Stimulated activated CD4-positive, alpha-beta T cell treated with anti-CD3 and anti-CD28 coated beads, Interleukin-1b, Interleukin-23, amount 100 ng/mL, for 1 hour (primary cell): ENCODE measurements at places on chromosomes 4 and X.

DNA sequence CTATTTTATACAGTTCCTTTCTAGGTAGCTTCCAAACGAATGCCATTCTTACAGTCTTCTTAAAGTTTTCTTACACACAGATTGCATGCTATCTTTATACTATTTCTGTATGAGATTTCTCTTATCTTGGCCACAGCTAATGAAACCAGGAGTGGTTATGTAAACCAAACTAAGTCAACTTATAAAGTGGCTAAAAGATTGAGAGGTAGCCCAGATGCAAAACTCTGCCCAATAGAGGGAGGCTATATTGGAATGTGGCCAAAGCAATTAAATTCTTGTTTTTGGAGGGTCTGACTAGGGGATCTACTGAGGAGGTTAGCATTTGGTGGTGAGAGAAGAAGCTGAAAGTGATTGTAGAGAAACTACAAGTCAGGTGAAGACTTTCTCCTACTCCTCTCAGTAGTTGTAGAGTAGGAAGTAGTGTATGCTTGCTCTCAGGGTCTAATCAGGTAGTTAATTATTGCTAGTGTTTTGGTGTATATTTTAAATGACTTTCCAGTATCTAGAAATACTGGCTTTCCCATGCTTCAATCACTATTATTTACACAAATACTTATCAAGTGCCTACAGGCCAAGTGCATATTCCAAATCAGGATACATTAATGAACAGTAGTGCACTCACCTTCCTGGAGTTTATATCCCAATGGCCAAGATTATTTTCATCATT is 104.2 kb upstream of the HPGD start:
- no peak for DNase-seq

GRCh38 chr4:151692821-151693673 is 67.8 kb downstream of the GATB start:
- no peak for DNase-seq

DNA sequence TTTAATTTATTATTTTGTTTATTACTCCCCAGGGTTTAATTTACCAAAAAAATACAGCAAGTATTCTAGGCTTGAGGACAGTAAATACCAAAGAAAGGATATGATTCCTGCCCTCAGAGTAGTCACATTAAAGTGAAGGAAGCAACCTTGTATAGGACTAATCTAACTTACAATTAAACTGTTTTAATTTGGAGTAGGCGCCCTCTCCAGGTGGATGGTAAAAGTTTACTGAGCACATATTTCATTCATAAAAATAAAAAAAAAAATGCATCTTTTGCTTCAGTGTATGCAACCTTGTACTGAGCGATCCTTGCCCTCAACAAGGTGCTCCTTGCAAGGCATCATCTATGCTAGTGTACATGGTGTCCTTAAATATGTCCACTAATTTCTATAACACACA is 72.0 kb upstream of the MAGEB16 start:
- no peak for DNase-seq

DNA sequence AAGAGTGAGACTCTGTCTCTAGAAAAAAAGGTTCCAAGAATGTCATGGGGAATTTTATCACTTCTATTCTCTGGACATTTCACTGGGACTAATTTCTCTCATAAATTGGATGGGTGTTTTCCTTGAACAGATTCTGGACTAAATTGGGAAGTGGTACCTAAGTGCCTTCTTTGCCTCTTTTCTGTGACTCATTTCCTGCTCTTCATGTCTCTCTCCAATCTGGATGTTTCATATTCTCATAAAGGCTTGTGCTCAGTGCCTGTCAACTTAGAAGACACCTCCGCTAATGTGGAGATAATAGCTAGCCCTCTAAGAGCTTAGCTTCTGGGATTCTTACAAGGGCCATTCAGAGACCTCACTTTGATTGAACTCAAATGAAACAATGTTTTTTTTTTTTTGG is 38.0 kb upstream of the IGFBP7 start:
- DNase-seq = no peak

GRCh38 chr4:163148466-163149336 is 18.0 kb downstream of the NAF1 start:
- no peak for DNase-seq

- no peak for DNase-seq
These were observed 214.8 kb downstream of the SPCS3 start for GRCh38 chr4:176534566-176534965.

DNA sequence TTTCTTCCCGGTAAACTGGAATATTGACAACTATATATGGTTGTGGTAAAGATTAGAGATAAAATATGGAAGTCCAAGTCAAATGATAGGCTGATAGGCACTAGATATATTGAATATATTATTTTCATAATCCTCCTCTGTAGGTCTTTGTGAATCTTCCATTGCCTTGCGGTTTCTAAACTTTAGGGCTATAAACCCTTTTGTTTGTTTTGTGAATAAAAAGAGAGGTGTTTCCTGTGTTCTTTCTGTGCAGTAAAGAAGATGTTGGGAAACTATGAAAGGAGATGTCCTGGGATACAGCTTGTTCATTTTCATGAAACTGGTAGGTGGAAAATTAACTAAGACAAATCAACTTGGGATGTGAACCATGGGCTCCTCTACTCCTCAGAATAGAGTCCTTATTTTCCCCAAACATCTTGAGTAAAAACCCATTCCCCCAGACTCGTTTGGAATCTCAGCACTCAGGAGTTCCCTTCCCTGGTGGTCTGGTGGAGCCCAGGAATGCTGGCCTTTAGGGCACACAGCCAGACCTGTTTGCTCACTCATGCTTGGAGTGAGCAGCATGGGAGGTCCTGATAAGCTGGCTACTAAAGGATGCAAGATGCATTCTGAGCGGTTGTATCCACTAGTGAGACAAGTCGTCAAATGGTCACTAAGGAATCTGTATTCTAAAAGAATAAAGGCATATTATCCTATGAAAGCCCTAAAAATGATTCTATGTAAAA is 22.2 kb downstream of the PRDM8 start:
- DNase-seq = no peak

GRCh38 chrX:122184791-122185190 is 999.3 kb upstream of the GRIA3 start:
- DNase-seq = no peak

GRCh38 chr4:105192474-105192873 is 45.8 kb downstream of the TET2 start:
- DNase-seq = no peak

GRCh38 chr4:4985844-4986243 is 33.4 kb downstream of the CYTL1 start:
- no peak for DNase-seq

GRCh38 chr4:108087293-108087967 is 81.3 kb downstream of the LEF1 start:
- no peak for DNase-seq

- no peak for DNase-seq
These were observed 243.4 kb downstream of the SCFD2 start for GRCh38 chr4:53122280-53123116.

DNA sequence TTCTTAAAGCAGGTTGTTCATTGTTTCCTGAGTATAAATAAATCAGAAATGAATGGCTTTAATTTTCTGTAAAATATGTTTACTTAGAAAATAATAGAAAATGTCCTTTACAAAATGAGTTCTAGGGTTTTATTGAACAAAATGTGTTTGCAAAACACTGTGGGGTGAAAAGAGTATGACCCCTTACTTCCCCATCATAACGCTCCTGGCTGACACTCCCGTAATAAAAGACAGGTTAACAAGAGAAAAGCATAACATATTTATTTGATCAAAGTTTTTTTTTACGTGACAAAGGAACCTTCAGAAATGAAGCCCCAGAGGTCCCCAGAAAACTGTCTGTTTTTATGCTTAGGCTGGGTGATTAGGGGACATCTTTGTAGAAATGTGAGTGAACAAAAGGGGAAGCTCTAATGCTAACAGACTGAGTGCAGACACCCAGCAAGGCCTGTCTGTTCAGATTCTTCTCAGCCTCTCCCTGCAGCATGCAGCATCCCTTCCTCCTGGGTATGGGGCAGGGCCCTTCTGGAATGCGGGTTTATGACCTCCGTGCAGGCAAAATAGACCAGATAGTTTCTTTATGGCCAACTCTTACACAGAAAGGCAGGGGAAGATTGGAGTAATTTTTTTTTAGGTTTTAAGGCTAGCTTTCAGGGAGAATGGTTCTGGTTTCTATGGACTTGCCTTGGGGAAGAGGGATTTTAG is 26.1 kb downstream of the ZFP42 start:
- no peak for DNase-seq

- no peak for DNase-seq
These were observed 1.2 kb downstream of the RASL11B start for GRCh38 chr4:52863324-52863723.

DNA sequence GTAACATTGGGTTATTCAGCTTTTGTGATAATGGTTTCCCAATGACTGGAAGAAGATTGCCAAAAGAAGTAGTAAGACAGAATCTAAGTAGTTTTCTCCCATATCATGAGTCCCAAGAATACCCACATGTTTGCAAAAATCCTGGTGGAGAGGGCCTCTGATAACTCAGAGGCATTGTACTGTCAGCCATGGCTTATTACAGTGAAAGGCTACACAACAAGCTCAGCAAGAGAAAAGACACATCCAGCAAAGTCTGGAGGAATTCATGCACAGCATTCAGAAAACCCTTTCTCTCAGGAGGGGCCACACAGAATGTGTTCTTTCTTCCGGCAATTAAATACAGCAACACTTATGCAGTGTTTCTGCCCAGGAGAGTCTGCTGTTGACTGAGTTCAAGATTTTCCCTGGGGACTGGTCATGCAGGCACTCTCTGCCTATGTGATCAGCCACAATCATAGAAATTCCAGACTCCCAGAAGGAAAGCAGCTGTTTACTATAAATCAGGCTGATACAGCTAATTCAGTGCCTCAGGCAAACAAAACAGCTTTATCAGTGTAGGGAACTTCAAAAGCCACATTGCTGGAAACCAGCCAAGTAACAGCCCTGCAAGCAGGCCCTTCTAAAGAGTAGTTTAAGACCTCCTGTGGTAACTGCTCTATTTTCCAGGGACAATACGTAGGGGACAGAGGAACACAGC is 937.1 kb downstream of the CCSER1 start:
- DNase-seq = no peak

GRCh38 chr4:94451695-94452475 is at the start of gene PDLIM5:
PDLIM5 (plus strand) TSS chr4:94451942; CDS start chr4:94455289, 3,347 bp downstream.
- DNase-seq = peak; percentile 76

DNA sequence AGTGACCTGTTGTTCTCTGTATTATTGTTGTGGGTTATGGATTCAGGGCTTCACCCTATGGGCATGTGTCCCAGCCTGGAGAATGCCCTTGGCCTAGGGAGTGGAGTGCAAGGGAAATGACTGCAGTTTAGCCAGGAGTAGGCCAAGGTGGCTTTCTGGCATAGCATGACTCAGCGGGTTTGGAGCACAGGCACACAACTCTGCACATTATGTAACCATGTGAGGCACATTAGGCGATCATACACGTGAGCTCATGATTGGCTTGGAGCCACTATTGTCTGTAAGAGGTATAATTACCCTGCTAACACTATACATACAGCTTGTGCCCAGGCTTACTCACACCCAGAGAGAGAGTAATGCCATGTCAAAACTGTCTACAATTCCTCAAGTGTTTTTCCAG is 35.1 kb upstream of the TACR3 start:
- DNase-seq = no peak

DNA sequence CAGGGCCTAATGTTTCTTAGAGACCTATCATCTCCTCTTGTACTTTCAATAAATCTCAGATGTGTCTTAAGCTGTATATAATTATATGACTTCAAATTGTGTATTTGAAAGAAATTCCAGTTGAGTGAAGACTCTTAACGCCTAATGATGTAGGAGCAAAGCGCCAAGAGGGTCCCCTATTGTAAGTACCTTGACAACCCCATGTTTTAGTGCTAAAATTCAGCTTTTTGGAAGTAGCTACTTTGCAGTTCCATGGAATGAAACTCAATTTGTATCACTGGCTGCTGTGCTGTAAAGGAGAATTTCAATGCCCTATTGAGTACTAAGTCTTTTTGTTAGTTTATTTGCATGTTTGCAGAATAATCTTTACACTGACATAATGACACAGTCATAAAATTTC is 1826.6 kb upstream of the AGA start:
- DNase-seq = no peak

DNA sequence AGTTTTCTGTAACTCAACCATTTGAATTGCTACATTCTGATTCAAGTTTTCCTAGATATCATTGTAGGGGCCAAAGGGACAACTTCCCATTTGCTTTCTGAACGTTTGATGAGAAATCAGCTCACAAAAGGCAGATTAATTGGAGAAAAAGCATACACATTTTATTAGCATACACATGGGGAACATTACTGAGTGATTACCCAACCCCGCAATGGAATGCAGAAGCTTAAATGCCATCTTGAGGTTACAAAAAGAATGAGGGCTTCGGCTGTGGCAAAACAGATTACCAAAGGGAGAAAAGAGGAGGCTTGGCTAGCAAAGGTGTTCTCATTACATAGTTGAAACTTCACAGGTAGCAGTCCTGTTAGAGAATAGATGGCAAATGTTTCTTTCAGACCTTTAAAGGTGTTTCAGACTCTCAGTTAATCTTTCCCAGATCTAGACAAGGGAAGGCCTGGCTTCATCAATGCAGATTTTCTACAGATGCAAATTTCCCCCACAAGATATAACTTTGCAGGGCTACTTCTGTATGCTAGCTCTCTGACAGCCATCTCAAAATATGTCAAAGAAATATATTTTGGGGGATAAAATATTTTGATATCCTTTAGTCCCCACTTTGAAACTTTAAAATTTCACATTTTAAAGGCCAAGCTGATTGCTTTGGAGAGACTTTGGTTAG is 26.5 kb upstream of the HERC6 start:
- DNase-seq = no peak

DNA sequence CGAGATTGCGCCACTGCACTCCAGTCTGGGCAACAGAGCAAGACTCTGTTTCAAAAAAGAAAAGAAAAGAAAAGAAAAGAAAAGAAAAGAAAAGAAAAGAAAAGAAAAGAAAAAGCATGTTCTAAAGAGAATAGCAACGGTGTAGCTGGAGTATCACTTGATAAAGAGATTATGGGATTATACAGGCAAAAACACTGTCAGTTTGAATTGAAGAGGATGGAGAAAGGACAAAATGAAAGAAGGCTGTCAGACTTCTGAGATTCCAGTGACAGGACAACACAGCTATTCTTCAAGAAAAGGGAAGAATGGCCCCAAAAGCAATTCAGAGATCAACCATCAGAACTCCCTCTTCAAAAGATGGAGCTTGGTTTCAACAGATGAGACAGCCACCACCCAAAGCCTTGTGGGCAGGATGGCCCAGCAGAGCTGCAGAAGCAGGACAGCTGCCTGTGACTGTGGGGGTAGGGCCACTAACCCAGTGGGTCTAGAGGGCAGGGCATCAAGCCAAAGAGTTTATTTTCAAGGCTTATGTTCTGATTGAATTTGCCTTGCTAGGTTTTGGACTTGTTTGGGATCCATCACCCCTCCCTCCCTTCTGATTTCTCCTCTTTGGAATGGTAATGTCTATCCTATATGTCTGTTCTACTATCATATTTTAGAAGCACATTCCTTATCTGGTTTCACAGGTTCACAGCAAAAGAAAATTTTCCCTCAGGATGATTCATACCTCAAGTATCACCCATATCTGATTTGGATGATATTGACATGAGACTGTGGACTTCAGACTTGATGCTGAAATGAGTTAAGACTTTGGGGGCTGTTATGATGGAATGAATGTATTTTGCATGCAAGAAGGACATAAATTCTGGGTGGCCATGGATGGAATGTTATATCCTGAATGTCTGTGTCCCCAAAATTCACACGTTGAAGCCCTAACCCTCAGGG is 17.5 kb downstream of the RFC1 start:
- DNase-seq = no peak

GRCh38 chr4:23384741-23385140 is 505.1 kb downstream of the PPARGC1A start:
- no peak for DNase-seq

- no peak for DNase-seq
These were observed 55.5 kb downstream of the LEF1 start for GRCh38 chr4:108113229-108113628.

- DNase-seq = no peak
These were observed 523.1 kb downstream of the INPP4B start for GRCh38 chr4:142322996-142323395.
